Activated naive CD4-positive, alpha-beta T cell treated with anti-CD3 and anti-CD28 coated beads, Interleukin-2, amount 50 U/mL, for 16 hours (primary cell): ENCODE measurements at places on chromosomes 4 and X.

DNA sequence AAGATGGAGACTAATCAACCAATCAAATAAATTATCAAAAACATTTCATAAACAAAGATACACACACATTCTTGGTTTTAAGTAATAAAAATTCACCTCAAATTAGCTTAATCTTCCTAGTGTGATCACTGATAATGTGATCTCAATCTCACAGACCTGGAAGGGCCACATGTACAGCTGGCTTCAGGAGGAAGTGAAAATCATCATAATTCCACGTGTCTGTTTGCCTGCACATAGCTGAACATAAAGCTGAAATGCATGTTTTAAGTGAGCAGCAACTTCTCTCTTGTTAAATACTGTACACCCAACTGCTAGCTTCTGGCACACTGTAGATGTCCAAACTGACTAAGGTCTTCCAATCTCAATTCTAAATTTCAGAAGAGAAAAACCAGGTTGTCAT lies 53.8 kb downstream of the ARHGAP6 start:
- DNase-seq = no peak

DNA sequence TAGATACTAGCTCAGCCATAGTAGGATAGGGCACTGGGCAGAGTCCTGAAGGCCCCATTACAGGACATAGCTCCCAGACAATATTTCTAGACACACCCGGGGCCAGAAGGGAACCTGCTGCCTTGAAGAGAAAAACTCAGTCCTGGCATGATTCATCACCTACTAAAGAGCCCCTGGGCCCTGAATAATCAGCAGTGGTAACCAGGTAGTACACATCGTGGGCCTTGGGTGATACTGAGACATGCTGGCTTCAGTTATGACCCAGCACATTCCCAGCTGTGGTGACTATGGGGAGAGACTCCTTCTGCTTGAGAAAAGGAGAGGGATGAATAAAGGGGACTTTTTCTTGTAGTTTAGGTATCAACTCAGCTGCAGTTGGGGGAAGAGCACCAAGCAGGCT lies 104.3 kb upstream of the STK26 start:
- DNase-seq = no peak

GRCh38 chr4:145843148-145843547 lies 95.5 kb downstream of the ZNF827 start:
- DNase-seq = no peak

DNA sequence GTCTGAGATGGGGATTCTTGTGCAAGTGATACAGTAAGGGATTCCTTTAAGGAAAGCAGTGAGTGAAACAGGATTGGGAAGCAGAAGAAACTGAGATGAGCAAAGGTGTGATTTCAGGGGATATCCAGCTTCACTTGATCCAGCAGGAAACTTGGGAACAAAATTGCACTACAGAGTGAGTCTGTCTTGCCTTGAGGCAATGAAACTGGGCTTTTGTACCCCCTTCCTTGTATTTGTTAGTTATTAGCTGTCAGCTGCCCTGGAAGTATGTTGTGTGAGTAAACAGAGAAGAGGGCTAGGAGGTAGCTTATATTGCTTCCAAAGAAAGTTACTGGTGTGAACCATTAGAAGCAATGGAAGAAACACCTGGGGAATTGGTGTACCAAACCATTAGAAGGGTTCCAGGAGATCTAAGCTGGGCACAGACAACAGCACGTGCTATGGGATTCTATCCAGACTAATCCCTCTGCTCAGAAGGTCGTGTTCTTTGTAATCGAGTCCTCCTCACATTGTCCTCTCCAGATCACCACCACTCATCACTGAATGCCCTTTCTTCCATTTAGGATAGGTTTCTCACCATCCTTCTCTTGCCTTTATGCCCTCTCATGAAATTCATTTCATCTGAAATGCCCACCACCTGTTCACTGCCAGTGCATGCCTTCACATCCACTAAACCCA lies 76.0 kb downstream of the PDLIM5 start:
- DNase-seq = no peak
